ENCODE measurements at places on chromosomes 1 and 21.

- DNase-seq = no peak
Measured at GRCh38 chr1:20871419-20871818, 84.3 kb upstream of the HP1BP3 start.

GRCh38 chr1:230826166-230826875 is 42.0 kb downstream of the C1orf198 start:
- DNase-seq = no peak

- DNase-seq = no peak
Measured at GRCh38 chr1:30194741-30195423, 528.5 kb downstream of the MATN1 start.

- DNase-seq = no peak
Measured at GRCh38 chr1:153586347-153586746, 20.7 kb upstream of the S100A2 start.

DNA sequence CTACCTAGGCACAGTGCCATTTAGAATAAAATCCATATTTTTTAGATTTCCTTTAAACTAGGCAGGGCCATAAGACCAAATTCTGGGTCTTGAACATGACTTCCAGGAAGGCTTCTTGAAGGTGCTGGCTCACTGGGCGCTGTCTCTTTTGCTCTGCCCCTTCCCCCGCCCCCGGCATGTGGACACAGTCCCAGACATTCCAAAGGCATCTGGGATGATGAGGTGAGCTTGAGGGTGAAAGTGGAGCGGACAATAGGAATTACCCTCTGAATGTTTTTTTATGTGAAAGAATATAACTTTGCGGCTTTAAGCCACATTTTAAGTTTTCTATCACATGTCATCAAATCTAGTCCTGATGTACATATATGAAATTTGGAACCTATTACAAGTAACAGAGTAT is 29.4 kb downstream of the RWDD3 start:
- no peak for DNase-seq

DNA sequence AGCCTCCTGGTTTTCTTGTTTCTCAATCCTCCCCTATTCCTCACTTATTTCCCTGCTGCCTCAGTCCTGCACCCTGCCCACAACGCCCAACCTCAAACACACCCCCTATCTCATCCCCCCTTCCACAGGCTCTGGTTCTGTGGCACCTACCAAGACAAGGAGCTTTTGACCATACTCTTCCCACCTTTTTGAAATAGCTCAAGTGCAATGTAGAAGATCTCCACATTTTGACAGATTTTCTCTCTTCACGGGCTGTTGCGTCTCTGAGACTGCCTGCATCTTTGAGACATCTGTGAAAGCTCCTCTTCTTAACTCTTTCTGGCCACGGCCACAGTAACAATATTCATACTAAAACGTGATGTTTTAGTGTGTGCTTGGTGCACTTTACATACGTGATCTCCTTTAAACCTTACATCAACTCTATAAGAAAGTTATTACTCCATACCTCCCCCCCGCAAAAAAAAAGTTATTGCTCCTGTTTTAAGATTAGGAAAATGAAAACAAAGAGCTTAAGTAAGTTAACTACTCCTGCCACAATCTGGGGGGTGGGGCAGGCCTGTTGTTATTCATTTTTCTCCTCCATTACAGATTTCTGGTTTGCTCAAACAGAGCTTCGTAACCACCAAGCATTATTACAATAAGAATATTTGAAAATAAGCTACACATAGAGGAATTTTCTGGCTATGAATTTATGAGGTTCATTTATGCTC is 1.8 kb upstream of the SERBP1 start:
- DNase-seq = no peak

- DNase-seq = no peak
Measured at GRCh38 chr1:92543131-92544055, 56.7 kb upstream of the GFI1 start.

DNA sequence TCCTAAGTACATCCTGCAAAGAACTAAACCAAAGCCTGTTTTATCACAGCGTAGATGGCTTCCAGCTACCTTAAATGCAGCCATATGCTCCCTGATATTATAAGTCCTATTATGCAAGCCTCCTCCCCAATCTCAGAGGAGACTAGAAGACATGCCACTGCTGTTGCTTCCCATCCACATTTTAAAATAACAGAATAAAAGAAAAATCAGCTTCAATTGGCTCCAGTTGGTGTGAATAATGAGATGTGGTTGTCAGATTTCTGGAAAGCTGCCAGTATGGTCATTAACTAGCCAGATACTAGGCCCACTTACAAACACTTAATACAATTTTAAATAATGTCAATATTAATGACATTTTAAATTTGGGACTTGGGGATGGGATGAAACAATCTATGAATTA is 25.7 kb downstream of the WARS2 start:
- no peak for DNase-seq

DNA sequence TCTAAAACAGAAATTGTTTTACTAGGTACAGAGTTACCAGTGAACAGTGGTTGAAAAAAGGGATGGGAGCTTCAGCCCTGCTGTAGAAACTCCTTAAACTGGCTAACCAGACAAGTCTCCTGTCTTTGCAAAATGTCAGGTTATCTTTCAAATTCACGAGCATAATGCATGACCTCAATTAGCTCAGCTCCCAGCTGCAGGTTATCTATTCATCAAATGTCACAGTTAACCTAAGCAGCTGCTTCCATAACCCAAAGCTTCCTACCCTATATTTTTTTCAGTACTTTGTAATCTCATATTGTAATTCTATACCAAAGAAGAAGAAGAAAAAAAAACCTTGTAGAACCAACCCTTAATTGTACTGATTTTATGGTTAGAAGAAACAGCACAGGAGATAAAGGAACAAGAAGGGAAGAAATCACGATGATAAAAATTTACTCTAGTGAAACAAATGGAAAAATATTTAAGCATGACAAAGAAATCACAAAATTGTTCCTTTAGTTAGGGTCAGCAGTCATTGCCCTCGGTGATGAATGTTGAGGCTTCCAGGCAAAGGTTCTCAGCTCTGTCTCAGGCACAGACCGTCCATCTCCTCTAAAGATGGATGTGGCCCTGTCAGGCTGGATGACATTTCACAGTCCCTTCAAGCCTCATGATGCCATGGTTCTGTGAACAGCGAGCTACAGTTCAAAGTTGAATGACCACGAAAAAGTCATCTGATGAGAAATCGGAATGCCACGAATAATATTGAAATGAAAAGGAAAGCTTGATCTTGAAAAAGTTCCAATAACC is 95.9 kb downstream of the PLD5 start:
- no peak for DNase-seq

- DNase-seq = no peak
Measured at GRCh38 chr1:53295295-53295694, 32.6 kb downstream of the LRP8 start.

GRCh38 chr1:158035976-158036583 is 42.6 kb downstream of the KIRREL1 start:
- no peak for DNase-seq

GRCh38 chr1:159879977-159880376 is 17.5 kb upstream of the VSIG8 start:
- DNase-seq = no peak

DNA sequence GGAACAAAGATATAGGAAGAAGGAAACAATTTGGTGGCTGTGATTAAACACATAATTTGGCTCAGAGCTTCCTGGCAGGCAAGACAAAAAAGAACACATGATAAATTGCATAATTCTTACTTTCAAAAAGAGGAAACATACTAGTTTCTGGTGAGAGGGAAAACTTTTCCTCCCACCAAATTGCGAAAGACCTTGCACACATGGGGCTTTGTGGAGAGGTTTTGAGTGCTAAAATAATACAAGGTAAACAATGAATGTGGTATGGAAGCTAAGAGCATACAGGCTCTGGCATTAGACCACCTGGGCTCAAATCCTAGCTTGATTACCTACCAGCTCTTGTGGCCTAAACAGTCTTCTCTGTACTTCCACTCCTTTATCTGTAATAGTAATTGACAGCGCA is 140.2 kb upstream of the HOOK1 start:
- no peak for DNase-seq

- no peak for DNase-seq
Measured at GRCh38 chr1:56864430-56864829, 9.8 kb downstream of the C8A start.

- DNase-seq = no peak
Measured at GRCh38 chr1:58206749-58207148, 339.8 kb downstream of the OMA1 start.

DNA sequence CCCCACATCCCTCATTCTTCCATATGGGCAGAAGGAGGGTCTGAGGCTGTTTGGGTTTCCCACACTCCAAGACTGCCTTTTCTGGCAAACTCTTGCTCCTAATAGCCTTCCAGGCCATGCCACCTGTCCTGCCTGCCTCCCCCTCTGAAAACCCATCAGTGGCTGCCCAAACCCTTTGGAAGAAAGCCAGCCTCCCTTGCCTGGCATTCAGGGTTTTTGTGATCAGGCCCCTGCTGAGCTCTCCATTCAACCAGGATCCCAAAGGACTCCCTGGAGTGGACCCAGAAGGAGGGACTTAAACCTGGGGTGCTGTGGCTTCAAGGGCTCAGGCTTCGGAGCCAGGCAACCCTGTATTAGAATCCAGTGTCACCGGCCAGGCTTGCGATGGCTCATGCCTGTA is 4.2 kb upstream of the GUCA2A start:
- DNase-seq = no peak

- DNase-seq = no peak
Measured at GRCh38 chr1:87549738-87550137, 221.1 kb downstream of the LMO4 start.

GRCh38 chr1:87556326-87556725 is 227.6 kb downstream of the LMO4 start:
- no peak for DNase-seq

DNA sequence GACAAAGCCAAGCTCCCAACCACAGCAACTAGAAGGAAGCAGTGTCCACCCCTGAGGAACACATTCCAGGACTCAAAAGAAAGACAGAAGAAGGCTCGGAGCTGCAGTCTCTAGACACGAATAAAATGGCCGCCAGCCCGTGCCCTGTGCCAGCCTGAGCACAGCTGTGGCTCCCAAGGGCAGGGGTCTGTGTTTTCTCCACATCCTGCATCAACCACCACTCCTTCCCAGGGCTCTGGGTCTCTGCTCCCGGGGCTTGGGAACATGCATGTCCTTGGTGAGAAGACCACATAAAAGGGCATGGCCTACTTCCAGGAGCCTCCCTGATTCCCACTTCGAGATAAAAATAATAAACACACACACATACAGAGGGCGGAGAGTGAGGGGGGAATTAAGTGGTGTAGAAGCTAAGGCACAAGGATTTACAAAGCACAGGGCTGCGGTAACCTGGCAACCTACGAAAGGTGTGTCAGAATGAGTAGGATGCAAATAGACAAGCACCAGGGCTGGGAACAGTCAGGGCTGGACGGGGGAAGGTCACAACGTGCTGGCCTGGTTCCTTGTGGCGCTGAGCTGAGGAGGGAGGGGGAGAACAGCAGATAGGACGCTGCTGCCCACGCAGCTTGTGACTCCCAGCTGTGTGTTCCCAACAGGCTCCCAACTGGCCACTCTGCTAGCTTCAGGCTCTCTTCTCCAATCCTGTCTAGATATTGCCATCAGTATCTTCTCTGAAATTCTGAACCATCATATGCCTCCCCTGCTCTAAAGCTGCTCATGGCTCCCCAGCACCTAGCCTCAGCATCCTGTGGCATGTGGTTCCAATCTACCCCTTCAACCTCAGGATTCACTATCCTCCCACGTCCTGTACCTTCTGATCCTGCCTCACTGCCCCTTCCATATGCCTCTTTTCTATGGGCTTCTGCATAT is 72.5 kb downstream of the CD34 start:
- DNase-seq = no peak

- DNase-seq = no peak
Measured at GRCh38 chr1:3159121-3159520, 90.1 kb downstream of the PRDM16 start.

- DNase-seq = no peak
Measured at GRCh38 chr21:38920631-38921398, 115.1 kb downstream of the ETS2 start.

GRCh38 chr1:85397490-85398032 is 67.4 kb downstream of the DDAH1 start:
- DNase-seq = no peak

DNA sequence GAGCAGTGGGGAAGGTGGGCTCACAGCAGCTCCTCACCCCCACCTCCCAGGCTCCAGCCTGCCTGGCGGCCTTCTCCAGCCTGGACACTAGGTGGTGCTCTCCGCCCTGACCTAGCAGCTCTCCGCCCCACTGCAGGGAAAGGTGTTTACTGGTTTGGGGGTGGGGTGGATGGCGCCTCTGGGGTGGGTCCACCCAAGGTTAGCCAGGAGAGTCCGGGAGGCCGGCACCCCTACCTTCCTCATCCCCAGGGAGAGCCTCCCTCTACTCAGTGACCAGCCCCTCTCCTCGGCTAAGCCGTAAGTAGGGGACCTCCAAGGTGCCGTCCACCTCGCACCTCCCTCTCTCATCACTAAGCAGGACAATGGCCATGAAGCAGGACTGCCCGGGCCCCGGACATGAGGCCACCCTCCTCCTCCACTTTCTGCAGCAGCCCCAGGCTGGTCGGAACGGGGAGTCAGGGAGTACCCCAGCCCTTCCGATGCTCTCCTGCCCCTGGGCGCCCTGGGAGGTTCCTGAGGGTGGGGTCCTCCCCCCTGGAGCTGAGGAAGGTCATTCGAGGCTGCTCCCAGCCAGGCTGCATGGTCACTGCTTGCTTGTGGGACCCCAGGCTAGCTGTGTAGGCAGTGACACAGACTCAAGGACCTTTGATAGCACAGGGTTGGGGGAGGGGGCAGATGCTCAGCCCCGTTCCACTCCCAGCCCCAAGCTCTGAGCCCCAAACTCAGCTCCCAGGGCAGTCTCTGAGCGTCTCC is 101.4 kb upstream of the VAMP3 start:
- peak; percentile 49 for DNase-seq

GRCh38 chr1:101005183-101005582 is 20.4 kb downstream of the DPH5 start:
- DNase-seq = peak; percentile 31

DNA sequence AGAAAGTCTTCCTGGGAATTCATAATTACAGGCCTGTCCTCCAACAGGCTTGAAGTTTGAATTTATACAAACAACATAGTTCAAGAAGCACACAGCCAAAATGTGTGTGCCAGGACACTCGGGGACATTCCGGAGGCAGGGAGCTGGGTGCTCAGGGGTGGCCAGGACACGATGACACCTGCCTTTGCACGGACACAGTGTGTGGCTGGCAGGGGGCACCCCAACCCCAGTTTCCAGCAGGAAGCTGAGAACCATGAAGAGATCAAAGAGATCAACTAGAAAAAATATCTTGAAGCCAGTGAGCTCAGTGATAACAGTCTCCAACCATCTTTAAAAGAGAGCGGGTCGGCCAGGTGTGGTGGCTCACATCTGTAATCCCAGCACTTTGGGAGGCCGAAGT is 32.5 kb upstream of the TRAPPC10 start:
- no peak for DNase-seq

DNA sequence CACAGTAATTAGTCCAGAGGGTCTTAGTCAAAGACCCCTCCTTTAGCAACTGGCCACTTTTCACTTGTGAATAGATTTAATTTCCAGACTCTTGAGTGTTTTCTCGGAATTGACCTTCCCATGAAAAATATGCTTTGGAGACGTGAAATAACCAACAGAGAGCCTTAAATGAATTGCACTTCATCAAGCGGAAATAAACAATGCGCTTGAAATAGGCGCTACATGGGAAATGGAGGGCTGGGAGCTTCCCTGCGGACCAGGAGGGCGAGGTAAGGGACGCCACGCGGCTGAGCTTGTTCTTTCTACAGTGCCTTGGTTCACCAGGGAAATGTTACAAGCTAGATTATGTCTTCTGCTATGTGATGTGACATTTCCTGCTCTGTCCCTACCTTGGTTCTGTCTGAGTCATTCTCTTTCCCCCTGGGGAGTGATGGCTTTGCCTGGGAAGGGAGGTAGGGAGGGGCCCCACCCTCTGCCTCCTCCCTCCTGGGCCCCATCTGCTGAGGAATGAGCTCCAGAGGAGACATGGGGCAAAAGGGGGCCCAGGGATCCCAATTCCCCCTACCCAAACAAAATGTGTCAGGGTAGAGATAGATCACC is 619.3 kb downstream of the PTPRU start:
- DNase-seq = no peak

Data from CD4-positive, alpha-beta T cell treated with Interleukin-15 for 4 hours (primary cell).